ENCODE measurements at places on chromosomes 7 and 10. TPM values are rescaled to one million over a fixed set of nuclear protein-coding genes. Genes with fewer than 3 reads are reported as not detected.

DNA sequence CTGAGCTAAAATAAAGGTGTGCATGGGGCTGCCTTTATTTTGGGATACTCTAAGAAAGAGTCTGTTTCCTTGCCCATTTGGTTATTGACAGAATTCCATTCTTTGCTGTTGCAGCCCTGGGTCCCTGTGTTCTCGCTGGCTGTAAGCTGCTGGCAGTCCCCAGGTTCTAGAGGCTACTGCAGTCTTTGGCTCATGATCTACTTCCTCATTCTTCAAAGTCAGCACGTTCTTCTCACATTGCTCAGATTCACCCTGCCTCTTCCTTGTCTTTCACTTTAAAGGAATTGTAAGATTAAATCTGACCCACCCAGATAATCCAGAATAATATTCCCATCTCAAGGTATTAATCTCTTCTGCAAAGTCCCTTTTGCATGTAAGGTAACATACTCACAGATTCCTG, 620.3 kb downstream of the CCSER2 start:
- no peak for DNase-seq

GRCh38 chr10:35456784-35457183, 120.5 kb downstream of the CCNY start:
- DNase-seq: no peak

DNA sequence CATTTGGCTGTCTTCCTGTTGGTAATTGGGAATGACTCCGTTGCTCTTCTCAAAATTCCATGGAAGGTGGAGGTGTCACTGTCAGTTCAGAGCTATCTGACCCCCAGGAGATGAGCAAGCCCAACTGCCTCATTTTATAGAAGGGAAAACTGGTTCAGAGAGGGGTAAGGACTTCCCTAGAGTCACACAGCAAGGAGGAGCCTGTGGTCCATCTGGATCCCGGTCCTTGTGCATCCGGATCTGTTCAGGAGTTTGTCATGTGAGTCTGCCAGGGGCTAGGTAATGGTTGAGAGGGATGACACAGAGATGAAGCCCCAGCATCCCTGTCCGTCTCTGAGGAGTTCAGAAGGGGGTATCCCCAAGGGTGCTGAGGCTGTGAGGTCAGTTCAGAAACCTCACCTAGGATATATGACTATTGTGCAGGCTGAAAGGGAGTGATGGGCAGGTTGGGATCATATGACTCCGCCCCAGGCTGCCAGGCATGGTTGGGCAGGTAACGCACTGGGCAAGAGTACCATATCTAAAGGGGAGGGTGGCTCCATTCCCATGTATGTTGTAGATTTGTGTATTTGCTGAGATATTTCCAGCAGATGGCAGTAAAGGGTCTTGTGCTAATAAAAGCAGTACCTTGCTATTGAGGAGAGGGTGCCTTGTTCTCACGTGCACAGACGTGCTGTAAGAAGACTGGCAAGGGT, 16.0 kb upstream of the SLC29A3 start:
- DNase-seq: peak; percentile 69

DNA sequence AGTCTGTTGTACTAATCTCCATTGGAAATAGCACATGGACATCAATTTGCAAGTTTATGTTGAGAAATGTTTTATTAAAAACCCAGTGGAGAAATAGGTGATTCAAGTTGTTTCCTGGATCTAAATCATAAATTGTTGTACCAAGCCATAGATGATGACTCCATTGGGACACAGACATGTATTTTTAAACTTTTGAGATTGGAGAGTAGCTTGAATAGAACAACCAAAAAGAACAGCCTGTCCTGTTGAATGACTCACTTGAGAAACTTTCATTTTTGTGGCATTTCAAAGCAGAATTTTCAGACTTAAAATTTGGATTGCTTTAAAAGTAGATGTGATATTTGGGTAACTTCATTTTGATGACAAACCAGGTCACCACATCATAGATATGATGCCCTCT, 197.5 kb downstream of the GPAM start:
- DNase-seq: peak; percentile 9

DNA sequence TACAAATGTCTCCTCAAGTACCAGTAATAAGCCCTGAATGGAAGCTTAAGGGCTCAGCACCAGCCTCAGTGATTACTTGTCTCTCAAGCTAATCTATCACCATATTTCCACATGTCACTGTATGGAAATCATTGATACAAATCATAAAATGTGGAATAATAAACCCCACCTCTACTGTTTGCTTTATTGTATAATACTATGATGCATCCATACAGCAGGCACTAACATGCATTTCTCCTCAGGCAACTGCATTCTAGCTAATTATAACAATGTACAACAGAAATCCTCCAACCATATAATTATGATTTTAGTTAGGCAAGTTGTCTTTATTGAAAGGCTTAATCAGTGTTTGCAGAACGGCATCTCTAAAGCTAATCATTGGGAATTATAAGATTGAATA, 26.2 kb downstream of the CRPPA start:
- DNase-seq: no peak

Gene C7orf57
- not detected for polyA plus RNA-seq

GRCh38 chr10:131371571-131371970, 60.0 kb upstream of the TCERG1L start:
- DNase-seq: no peak

Gene CYP3A7
- polyA plus RNA-seq: not detected

Gene NEURL1
- polyA plus RNA-seq: 1.5 TPM

Data from GM23248 (cell line).